HCT116 (cell line): ENCODE measurements at places on chromosomes 6 and 20. TPM values are rescaled to one million over a fixed set of nuclear protein-coding genes. Genes with fewer than 3 reads are reported as not detected.
A peak's percentile ranks its signal among the peaks of the same experiment; 100 is the strongest.

- DNase-seq, result no peak
Observed at GRCh38 chr6:13461805-13462204, 25.6 kb downstream of the GFOD1 start.

GRCh38 chr6:168860987-168861386 lies 392.7 kb downstream of the THBS2 start:
- DNase-seq, result no peak

- DNase-seq, result no peak
Observed at GRCh38 chr6:34556031-34556471, at the start of gene SPDEF. SPDEF (minus strand) TSS chr6:34556329; CDS start chr6:34544455, 11,874 bp downstream.

UST gene
- 6.1 TPM for total RNA-seq

GRCh38 chr20:58693226-58694006 lies 816 bp downstream of the NPEPL1 start:
- DNase-seq, result no peak

- DNase-seq, result no peak
Observed at GRCh38 chr6:53294611-53295010, 54.1 kb downstream of the ELOVL5 start.

DNA sequence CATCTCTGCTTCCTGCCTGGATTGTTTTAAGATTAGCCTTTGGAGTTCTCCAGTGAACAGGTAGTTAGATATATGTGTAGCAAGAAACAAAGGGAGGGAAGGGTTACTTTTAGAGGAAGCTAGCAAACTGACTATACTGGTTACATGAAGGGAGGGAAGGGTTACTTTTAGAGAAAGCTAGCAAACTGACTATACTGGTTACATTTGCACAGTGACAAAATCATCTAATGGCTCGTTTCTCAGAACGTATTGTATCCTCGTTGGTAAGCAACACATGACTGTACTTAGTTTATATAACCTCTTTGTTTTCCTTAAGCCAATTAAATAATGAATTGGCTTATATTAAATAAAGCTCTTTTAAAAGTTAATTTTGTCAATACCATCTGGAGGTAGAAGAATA lies 540.9 kb downstream of the EPM2A start:
- no peak for DNase-seq

VNN1 gene
- total RNA-seq, result not detected

IL20RA gene
- 1.1 TPM for total RNA-seq

- no peak for DNase-seq
Observed at GRCh38 chr20:8912731-8913130, 156.2 kb upstream of the PLCB4 start.

GRCh38 chr6:36929607-36930006 lies 24.9 kb upstream of the PI16 start:
- DNase-seq, result no peak

MYO6 gene
- 44.1 TPM for total RNA-seq

DNA sequence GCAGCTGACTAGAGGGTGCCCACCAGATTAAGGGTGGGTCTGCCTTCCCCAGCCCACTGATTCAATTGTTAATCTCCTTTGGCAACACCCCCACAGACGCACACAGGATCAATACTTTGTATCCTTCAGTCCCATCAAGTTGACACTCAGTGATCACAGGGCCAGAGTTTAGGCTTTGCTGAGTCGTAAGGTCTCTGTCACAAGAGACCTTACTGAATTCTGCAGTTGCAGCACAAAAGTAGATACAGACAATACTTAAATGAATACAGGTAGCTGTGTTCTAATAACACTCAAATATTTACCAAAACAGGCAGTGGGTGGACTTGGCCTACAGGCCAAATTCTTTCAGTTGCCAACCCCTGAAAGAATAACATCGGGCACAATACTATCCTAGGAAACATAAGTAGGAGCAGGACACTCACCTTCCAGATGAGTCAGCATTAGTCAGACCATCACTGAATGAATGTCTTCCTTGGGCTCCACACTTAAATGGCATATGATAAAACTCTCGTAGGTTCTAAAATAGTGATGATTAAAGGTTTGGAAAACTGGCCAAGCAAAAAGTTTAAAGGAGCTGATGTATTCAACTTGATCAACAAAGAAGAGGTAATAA lies 190.0 kb downstream of the UBE3D start:
- DNase-seq, result peak; percentile 85

DNA sequence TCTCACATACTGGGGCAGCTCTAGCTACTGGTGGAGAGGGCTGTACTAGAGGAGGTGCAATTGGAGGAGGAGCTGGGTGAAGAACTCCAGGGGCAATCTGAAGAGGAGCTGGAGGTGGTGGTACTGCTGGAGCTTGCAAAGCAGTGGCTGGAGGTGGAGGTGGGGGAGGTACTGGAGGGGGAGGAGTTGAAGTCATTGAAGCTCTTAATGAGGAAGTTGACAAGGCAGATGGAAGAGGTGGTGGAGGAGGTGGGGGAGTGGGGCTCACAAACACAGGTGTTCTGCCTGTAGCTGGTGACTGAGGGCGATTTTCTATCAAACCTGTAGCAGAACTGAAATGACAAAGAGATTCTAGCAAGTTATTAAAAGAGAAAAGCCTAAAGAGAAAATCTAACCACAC lies 77.6 kb downstream of the WASF1 start:
- DNase-seq, result no peak

MAP3K7 gene
- total RNA-seq, result 26.6 TPM

DNA sequence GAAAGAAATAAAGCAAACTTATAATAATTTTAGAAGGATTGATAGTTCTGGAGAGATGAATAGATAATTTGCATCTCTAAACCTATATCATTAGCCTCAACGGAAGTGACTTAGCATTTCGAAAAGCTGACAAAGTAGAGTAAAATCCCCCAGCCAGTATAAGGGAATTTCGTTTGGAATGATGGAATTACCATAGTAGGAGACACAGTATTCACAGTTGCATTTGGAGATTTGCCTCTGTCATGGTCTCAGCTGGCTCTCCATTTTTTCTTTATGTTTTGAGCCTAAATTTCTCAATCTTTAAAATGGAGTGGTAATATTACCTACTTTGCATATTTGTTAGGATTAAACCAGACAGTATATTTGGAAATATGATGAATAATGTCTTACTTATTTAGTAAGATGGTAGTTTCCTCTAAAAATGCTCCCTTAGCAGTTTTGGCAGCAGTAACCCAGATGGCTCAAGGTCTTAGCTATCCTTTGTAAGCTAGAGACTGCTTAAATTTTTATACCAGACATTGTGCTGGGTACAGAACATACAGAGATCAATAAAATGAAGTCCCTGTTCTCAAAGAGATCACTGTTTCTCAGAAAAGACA lies 58.2 kb downstream of the SMAP1 start:
- no peak for DNase-seq

SNAP91 gene
- total RNA-seq, result not detected

SLPI gene
- total RNA-seq, result 5.4 TPM

- no peak for DNase-seq
Observed at GRCh38 chr6:70879496-70879895, 77.4 kb downstream of the B3GAT2 start.

DNA sequence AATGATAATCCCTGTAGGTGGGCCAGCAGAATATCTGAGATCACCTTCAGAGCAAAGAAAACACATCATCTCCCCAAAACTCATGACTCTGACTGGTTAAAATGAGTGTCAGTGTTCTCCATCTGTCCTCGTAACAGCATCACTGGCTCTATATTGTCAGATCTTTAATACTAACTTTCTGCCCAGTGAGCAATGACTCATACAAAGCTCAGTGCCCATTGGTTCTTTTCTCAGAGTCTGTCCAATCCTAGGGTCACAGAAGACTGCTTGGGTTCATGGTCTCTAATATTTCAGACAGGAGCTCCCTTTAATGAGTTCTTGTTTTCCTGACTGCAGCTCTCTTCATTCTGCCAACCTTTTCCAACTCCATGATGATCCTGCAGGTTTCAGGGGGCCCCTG lies 36.4 kb downstream of the HLA-DPB1 start:
- peak; percentile 43 for DNase-seq

DNA sequence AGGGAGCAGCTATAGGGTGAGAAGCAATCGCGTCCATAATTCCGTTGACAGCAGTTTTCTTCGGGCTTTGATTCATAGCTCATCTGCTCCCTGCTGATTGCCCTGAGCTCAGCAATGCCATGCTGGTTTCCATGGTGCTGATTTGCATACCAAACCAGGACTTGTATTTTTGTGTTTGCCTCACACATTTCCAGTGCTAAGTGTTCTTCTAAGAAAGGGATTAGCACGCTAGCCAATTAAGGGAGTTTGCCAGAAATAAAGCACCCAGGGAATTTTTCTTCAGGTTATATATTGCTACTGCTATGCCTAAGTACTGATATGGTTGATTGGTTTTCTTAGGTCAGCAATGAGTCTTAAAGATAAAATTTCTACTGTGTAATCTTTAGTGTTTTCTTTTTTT lies 177.6 kb downstream of the PLCB1 start:
- DNase-seq, result no peak
